A549 treated with Mapracorat at 1 μM for 4 hours (cell line): ENCODE measurements at places on chromosomes 1 and 21. TPM values are rescaled to one million over a fixed set of nuclear protein-coding genes. Genes with fewer than 3 reads are reported as not detected.

The AMPD2 gene
- total RNA-seq, result 20.6 to 28.6 TPM (median 23.1 TPM) in 5 replicates

The CR1L gene
- 0.40 TPM in 1 of 5 replicates, not detected in the others for total RNA-seq

The SYTL1 gene
- total RNA-seq, result 0.39 to 1.1 TPM (median 0.60 TPM) in 5 replicates

The LZIC gene
- total RNA-seq, result 17.7 to 23.9 TPM (median 20.1 TPM) in 5 replicates

The SLC1A7 gene
- not detected in 5 replicates for total RNA-seq

The TRNP1 gene
- 182 to 277 TPM (median 266 TPM) in 5 replicates for total RNA-seq

The EPHA2 gene
- total RNA-seq, result 98.7 to 150 TPM (median 137 TPM) in 5 replicates

The KRTAP22-2 gene
- not detected in 5 replicates for total RNA-seq

The FAM110D gene
- 0.05 to 0.08 TPM in 2 of 5 replicates, not detected in the others for total RNA-seq

The WDR64 gene
- not detected in 5 replicates for total RNA-seq

The CCDC181 gene
- total RNA-seq, result 0.08 to 0.25 TPM (median 0.14 TPM) in 3 of 5 replicates, not detected in the others

The AADACL3 gene
- not detected in 5 replicates for total RNA-seq

The C1orf115 gene
- 4.7 to 6.8 TPM (median 5.9 TPM) in 5 replicates for total RNA-seq

The S100A7A gene
- total RNA-seq, result not detected in 5 replicates

The LCE3D gene
- total RNA-seq, result 1.7 to 2.7 TPM (median 2.3 TPM) in 5 replicates

The TRIM63 gene
- 1.3 to 1.8 TPM (median 1.5 TPM) in 5 replicates for total RNA-seq

The OR2T4 gene
- not detected in 5 replicates for total RNA-seq

The KLF17 gene
- 0.41 to 0.61 TPM (median 0.48 TPM) in 5 replicates for total RNA-seq

The RGL1 gene
- 0.64 to 0.95 TPM (median 0.82 TPM) in 5 replicates for total RNA-seq

The NCAM2 gene
- total RNA-seq, result not detected in 5 replicates

The LIN28A gene
- total RNA-seq, result not detected in 5 replicates

The RSPH1 gene
- total RNA-seq, result 0.59 to 0.92 TPM (median 0.74 TPM) in 5 replicates

The CCDC185 gene
- 0.06 TPM in 1 of 5 replicates, not detected in the others for total RNA-seq

The GJC2 gene
- total RNA-seq, result 0.09 to 0.58 TPM (median 0.41 TPM) in 5 replicates

The DONSON gene
- total RNA-seq, result 14.3 to 16.9 TPM (median 16.6 TPM) in 5 replicates

The HSD3B2 gene
- not detected in 5 replicates for total RNA-seq

The ARHGEF10L gene
- 5.2 to 7.7 TPM (median 7.0 TPM) in 5 replicates for total RNA-seq

The ASCL5 gene
- total RNA-seq, result 0.09 to 0.13 TPM (median 0.10 TPM) in 3 of 5 replicates, not detected in the others

The CCDC190 gene
- total RNA-seq, result not detected in 5 replicates

The SLFNL1 gene
- total RNA-seq, result 0.04 TPM in 1 of 5 replicates, not detected in the others

The S100A10 gene
- 2,101 to 2,395 TPM (median 2,281 TPM) in 5 replicates for total RNA-seq

The PERM1 gene
- 0.10 to 0.30 TPM (median 0.14 TPM) in 4 of 5 replicates, not detected in the other for total RNA-seq

The FAM3B gene
- total RNA-seq, result not detected in 5 replicates

The NTNG1 gene
- not detected in 5 replicates for total RNA-seq

The MATN1 gene
- 0.11 to 0.26 TPM (median 0.17 TPM) in 4 of 5 replicates, not detected in the other for total RNA-seq

The DNASE2B gene
- total RNA-seq, result not detected in 5 replicates

The SPRR2A gene
- not detected in 5 replicates for total RNA-seq

The SHISAL2A gene
- total RNA-seq, result 0.25 to 0.53 TPM (median 0.39 TPM) in 5 replicates

The TCEA3 gene
- total RNA-seq, result 0.46 to 0.64 TPM (median 0.48 TPM) in 5 replicates

The SIPA1L2 gene
- total RNA-seq, result 5.7 to 6.6 TPM (median 6.3 TPM) in 5 replicates

The GSTM5 gene
- not detected in 5 replicates for total RNA-seq

The DISP3 gene
- total RNA-seq, result 0.10 to 0.42 TPM (median 0.21 TPM) in 5 replicates

The DCST1 gene
- not detected in 5 replicates for total RNA-seq

The NTMT2 gene
- not detected in 5 replicates for total RNA-seq

The GBP1 gene
- total RNA-seq, result 0.14 to 0.48 TPM (median 0.19 TPM) in 5 replicates

The KRTAP10-6 gene
- not detected in 5 replicates for total RNA-seq

The PLA2G2C gene
- total RNA-seq, result not detected in 5 replicates

The OR10J1 gene
- not detected in 5 replicates for total RNA-seq

The CLCNKB gene
- total RNA-seq, result 0.10 TPM in 1 of 5 replicates, not detected in the others

The CYP2J2 gene
- 0.07 to 0.11 TPM (median 0.08 TPM) in 3 of 5 replicates, not detected in the others for total RNA-seq

The AMY1A gene
- total RNA-seq, result not detected in 5 replicates

The SPATA45 gene
- not detected in 5 replicates for total RNA-seq

The RBM11 gene
- not detected in 5 replicates for total RNA-seq

The MYOM3 gene
- total RNA-seq, result 6.2 to 8.2 TPM (median 6.6 TPM) in 5 replicates

The ATP5PB gene
- total RNA-seq, result 241 to 272 TPM (median 248 TPM) in 5 replicates
